ENCODE measurements at places on chromosomes 2 and 18.

DNA sequence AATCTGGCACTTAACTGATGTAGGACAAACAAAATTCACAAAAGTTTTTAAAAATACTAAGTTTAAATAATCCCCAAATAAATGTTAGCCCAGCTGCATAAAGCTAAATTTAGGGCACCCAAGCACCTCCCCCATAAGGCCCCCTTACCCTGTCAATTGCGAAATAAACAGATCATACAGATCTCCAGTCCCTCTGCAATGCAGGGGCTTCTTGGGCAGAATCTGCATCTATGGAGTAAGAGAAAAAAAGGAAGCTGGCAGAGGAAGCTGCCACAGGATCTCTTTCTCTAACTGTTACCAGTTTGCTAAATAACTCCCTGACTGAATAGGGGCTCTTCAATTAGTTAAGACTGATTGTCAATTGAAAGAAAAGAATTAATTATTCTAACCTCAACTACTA lies 117.7 kb downstream of the MEMO1 start:
- no peak for DNase-seq

- DNase-seq = no peak
These were observed 669.7 kb upstream of the HS6ST1 start for GRCh38 chr2:128988326-128988725.

DNA sequence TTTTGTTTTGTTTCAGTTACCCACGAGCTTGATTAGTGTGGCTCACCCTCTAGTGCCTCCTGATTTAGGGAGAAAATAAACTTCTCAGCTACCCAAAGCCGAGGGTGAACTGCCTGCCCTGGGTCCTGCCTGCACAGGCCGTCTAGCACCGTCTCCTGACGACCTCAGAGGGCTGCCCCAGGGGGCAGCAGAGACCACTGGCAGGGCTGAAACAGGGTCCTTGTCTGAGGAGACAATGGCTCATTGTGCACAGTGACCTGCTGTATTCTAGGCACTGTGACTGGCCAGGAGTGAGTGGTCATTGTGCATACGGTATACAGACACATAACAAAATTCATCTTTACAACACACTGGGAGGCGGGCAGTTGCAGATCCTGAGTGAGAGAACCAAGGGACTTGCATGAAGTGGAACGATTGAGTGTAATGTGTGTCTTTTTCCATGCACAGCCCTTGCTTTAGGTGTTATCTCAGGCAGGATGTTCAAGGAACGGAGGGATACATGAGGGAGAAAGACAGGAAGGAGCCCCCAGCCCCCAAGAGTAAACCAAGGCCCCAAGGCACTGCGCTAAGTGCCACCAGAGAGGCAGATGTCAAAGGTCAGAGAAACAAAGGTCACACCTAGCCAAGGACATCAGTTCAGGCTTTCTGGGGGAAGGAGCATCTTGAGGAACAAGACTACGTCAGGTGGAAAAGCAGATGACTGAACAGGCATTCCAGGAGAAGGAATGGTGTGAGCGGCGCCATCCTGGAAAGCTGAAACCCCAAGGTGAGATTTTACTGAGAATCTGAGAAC lies 421.3 kb downstream of the LPIN1 start:
- DNase-seq = no peak

- no peak for DNase-seq
These were observed 122.7 kb upstream of the SMAD7 start for GRCh38 chr18:49073437-49073836.

- no peak for DNase-seq
These were observed 14.1 kb downstream of the NFE2L2 start for GRCh38 chr2:177250461-177250860.

DNA sequence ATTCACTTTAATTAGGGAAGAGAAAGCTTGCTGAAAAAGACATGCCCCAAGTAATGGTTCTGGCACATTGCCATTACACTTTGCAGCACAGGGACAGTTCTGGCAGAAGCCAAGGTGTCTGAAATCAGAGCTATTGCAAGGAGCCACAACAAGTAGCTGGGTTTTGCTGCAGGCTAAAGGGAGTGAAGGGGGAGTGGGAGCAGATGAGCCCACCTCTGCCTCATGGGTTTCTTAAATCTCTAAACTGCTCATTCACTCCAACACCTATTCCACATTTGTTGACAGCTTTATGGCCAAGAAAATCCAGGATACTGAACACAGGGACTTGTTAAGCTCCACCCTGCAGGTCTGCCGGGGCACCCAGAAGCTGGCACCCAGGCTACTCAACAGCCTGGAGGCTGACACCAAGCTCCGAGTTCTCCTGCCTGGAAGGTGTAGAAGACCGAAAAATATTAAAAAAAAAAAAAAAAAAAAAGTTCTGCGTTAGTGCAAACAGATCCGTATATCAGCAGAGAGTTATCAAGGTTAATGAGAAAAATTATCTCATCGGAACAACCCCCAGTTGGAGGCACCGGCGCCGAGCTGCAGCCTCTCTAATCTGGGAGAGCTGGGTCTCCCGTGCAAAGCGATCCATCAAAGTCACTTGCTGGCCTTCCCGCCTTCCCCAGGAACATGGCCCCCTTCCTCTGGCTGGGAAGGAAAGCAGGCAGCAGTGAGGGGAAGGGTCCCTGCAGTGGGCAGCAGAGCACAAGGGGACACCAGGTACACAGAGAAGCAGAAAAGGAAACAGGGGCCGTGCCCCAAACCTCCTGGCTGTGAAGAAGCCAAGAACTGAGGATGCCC lies 123.7 kb downstream of the HNMT start:
- peak; percentile 10 for DNase-seq

- DNase-seq = no peak
These were observed 3.7 kb downstream of the ZFP36L2 start for GRCh38 chr2:43222475-43223309.

DNA sequence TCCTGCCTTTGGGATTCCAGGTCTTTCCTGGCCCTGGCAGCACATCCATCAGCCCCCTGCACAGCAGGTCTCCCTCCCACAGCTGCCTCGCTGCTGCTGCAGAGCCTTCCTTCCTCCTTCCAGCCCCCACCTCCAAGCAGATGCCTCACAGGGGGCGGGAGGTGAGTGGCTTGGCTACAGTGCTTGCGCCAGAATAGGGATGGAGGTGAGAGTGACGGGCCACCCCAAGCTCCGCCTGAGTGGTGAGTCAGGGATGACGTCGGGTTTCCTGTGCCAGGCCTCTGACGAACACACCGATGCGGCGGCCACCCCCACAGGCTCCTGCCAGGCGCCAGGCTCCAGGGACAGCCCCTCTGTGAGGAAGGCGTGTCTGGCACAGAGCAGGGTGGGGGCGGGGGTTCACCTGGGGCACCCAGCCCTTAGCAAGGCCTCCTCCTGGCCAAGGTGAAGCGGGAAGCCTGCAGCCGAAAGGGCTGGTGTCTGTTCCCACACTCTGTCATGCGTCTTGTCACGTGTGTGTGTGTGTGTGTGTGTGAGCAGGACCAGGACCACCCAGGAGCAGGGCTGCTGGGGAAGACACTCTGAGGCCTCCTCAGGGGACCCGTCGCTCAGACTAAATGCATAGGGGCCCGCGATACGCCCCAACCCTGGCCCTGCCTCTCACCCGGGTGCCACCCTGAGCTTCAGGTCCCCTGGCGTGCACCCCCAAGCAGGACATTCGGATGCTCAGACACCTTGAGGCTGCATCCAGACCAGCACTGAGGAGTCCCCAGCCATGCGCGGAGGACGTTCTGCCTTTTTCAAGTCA lies 3.4 kb upstream of the DUSP2 start:
- no peak for DNase-seq

- no peak for DNase-seq
These were observed 35.2 kb downstream of the TMEM163 start for GRCh38 chr2:134683561-134684112.

GRCh38 chr2:240481720-240482119 lies 46.3 kb downstream of the GPC1 start:
- no peak for DNase-seq

DNA sequence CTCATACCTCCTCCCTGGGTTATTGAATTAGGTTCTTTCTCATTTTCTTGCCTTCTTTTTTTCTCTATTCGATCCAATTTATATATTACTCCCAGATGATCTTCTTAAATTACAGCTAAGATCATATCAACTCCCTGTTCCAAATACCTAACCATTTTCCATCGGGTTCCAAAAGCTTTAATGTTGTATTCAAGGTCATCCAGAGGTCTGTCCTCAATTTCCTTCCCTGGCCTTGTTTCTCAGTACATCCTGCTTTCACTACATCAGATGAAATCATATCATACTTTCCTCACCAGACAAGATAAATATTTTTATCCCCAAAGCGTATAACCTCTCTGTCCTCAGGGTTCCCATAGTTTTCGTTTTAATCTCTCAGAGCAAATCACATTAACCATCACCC lies 36.3 kb upstream of the GREB1L start:
- no peak for DNase-seq

GRCh38 chr2:177464549-177464948 lies 72.0 kb downstream of the AGPS start:
- no peak for DNase-seq

DNA sequence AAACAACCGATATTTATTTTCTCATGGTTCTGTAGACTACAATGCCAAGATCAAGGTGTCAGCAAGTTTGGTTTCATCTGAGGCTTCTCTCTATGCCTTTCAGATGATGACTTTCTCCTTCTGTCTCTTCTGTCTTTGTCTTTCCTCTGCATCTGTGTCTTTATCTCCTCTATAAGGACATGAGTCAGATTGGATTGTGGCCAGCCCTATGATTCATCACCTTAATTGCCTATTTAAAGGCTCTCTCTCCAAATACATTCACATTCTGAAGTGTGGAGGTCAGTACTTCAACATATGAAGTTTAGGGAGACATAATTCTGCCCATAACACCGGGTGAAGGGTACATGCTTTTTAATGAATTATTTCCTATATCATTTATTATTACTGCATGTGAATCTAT lies 71.2 kb upstream of the CNTNAP5 start:
- DNase-seq = no peak

GRCh38 chr2:200658278-200658864 lies 72.6 kb downstream of the AOX1 start:
- no peak for DNase-seq

GRCh38 chr18:25561918-25562317 lies 210.0 kb upstream of the ZNF521 start:
- peak; percentile 48 for DNase-seq

- no peak for DNase-seq
These were observed 149.4 kb upstream of the PTPRM start for GRCh38 chr18:7417727-7418126.

DNA sequence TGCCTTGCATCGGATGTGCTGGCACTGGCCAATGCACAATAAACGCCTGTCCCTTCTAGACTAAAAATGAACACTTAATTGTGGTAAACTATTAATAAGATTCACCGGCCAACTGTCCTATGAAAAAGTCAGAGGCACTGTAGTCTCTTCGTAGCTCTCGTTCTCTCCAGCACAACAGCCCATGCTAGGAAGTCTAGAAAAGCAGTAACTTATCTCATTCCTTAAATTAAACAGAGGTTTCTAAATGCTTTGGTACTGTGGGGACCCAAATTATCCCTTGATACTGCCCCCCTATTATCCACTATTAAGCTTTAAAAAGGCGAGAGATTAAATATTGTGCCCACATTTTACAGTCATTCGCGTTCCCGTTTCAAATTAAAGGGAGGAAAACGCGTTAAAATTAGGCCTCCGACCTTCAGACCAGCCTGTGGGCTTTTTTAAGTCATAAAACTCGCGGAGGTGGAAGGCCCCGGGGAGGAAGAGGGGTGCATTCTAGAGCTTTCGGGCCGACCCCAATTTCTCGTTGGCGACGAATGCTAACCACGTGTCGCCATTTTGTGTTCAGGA lies 1.5 kb upstream of the PCBP1 start:
- no peak for DNase-seq

DNA sequence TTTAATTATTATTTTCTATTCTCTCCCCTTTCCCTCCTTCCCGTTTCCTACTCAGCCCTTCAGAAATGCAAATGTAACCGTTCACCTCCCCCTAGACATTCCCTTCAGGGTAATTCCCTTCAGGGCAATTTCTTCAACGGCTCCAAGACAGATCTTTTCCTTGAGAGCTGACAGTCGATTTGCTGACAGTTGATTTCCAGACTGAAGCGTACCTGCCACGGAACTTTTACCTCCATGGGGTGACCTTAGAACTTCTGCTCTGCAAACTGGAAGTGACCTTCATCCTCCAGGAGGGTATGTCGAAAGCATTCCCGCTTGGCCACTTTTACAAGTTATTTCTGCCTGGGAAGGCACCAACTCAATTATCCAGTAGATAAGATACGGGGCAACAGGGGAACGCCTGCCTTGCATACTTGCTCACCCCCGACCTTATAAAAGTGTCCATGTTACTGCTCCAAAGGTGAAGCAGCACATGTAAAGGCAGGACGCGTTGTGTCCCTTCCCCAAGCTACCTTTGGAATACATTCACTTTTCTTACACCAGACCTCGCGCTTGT lies 18.5 kb downstream of the B3GNT7 start:
- peak; percentile 3 for DNase-seq

DNA sequence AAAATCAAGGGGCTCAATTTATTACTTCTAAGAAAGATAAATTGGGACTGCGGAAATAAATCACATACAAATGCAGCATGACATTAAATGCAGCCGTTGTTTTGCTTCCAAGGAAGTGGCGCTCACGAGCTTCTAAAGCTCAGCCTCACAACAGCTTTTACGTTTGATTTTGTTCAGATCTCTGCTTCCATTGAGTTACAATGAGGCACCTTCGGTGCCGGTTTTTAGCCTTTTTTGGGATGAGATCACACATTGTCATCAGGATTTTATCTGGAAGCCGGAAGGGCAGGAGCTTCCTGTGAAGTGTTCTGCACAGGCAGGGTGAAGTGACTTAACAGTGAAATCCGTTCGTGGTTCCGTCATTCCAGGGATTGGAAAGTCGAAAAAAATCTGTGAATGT lies 209.8 kb downstream of the DCDC2C start:
- no peak for DNase-seq

DNA sequence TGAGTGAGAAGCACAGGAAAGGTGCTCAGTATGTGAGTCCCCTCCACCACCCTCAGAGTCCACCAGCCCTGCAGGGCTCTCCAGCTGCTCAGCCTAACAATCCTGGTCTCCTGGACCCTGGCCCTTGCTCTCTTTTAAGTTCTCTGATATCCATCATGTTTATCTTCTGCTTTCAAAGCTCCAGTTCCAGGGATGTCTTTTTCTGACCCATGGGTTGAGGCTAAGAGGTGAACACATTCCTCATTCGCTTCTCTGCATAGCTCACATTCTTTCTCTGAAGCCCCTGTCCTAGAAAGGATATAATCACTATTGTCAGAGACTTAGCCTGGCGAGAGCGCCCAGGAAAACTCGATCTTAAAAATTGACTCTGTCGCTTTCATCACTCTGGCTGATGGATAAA lies 86.4 kb downstream of the ARL4C start:
- DNase-seq = no peak

DNA sequence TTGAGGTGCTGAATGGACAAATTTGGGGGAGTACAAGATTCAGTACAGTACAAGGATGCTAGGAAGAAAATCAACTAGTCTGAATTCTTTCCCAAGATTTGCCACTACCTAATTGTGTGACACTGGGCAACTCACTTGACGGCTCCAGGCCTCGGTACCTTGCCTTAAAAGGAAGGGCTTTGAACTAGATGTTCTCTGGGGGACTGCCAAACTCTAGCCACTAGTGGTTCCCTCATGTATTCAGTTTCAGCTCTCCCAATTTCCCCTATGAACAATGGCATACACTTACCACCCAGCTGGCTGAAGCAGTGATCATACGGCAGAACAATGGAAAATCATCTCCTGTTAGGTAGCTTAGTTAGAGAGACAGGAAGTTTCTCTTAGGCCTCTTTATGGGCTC lies 73.4 kb downstream of the VWC2L start:
- DNase-seq = no peak

GRCh38 chr2:159714247-159714930 lies 2.1 kb downstream of the MARCHF7 start:
- DNase-seq = no peak
